ENCODE measurements at places on chromosomes 3 and 15.

GRCh38 chr3:123093696-123094095 is 26.9 kb downstream of the PDIA5 start:
- DNase-seq, result no peak

DNA sequence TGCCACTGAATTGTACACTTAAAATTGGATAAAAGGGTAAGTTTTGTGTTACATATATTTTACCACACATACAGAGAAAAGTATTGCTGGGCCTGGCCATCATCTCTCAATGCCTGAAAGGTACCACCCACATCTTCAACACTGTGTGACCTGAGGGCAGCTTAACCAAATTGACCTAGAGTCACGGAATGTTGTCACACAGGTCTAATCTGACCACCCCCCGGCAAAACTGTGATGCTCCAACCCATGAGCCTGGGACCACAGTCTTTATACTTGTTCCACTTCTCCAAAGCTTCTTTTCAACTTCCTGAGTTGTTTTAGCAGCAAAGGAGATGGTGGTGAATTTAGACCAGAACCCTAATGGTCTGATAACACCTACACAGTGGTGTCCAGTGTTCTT is 210.3 kb upstream of the TPM1 start:
- no peak for DNase-seq

DNA sequence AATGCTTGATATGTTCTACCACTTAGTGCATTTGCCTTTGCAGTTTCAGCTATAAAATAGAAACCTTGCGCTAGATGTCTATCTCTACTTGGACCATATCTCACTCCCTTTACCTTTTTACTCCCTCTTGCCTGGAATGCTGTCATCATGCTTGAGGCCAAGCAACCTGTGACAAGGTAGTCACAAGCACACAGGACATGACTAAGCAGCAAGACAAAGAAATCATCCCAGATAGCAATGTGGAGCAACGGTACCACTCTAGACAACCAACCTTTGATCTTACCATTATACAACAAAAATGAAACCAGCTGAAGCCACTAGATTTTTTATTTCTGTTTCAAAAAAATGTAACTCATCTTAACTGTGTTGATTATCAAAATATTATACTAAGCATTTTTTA is 50.5 kb upstream of the SPSB4 start:
- no peak for DNase-seq

- no peak for DNase-seq
Measured at GRCh38 chr15:75054172-75054897, 30.9 kb downstream of the PPCDC start.

DNA sequence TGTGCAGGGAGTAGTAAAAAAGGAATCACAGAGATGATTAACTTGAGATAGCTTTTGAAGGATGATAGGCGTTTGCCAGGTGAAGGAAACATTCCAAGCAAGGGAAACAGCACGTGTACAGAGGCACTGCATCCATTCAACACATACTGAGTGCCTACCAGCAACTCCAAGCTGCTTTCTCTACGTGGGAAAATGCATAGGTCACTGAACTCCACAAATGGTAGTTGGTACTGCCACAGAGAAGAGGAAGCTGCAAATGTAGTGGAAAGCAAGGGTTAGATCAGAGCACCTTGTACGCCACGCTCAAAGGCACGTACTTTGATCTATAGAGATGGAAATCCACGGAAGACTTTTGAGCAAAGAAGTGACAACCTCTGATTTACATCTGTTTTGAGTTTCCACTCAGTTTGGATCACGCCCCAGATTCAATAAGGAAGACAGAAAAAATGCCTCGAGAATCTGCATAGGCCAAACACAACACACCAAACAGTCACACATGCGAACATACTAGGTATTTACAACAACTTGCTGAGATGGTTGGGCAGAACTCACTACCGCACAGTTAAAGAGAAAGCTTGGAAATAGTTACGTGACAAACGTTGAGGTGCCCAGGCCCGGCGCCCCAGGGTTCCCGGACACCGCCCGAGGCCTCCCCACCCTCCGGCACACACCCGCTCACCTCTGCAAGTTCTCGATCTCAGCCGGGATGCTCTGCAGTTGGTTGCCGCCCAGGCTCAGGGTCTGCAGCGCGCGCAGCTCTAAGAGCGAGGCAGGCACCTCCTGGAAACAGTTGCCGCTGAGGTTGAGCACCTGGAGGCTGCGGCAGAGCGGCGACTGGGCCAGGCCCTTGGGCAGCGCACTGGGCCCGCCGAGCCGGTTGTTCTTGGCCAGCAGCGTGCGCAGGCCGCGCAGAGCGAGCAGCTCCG is 826 bp downstream of the LRRC58 start:
- DNase-seq, result peak; percentile 33

Measured in NCI-H2107 (cell line).